ENCODE measurements at places on chromosomes 2 and 18.

DNA sequence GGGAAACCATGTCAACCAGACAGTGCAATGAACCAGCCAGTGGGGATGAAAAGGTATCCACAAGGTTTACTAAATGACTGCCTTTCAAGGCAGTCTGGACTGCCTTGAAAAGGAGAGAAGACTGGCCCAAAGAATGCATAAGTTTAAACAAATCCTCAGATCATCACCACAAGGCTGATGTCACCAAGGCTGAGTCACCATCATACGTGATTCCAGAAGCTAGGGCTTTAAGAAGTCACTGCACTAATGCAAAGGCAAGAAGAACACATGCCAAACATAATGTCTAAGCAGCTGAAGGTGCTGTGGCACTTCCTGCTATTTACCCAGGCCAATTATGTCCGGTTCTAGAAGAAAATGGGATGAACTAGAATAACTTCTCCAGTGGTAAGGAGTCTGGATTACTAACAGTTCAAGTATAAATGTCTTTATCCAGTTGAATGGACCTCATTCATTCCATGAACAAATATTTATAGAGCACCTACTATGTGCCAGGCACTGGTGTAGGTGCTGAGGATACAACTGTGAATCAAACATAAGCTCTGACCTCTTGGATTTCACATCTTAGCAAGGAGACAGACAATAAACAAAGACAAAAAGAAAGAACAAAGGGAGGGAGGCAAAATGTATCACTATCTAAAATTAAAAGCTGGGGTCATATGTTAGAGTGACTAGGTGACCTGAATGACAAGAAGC lies 37.6 kb upstream of the ONECUT2 start:
- ATAC-seq = no peak

DNA sequence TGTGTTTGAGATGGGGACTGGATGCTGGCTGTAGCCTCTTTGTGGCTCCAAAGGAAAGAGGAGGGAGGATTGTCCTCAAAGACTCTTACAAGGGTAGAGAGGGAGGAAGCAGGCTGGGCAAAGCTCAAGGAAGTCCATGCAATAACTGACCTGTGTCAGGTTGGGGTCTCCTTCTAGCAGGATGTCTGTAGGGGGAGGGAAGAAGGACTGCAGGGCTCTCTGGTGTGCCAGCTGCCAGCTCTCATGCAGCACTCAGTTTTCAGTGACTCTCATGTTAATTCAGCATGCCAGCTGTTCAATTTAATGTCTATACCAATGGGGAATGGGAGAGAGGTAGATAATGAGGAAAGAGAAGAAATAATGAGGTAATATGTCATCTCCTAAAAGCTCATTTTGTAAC lies 85.3 kb upstream of the RANBP2 start:
- ATAC-seq = no peak

DNA sequence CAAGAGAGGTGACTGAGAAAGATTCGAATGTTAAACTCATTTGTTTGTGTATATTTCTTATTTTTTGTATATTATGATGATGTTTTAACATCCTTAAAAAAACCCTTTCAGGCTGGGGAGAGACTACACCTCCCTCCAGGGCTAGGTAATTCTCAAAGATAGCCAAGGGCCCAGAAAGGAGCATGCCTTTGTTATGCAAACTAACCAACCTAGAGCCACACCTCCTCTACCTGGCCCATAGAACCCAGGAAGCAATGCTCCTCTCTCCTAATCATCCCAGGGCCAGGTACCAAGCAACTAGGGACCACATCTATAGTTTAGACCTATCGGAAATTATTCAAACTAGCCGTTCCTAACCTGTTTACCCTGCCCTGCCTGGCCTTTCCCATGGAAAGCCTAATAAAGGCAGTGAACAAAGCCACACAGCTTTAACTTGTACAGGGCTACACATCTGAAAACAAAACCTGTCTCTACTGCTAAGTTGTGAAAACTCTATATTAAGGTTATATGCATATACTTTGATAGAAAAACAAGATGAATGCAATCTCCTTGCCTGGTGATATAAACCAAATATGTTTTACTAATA lies 79.7 kb downstream of the COLEC12 start:
- no peak for ATAC-seq

GRCh38 chr2:25049422-25049821 lies 7.5 kb downstream of the EFR3B start:
- ATAC-seq = no peak

DNA sequence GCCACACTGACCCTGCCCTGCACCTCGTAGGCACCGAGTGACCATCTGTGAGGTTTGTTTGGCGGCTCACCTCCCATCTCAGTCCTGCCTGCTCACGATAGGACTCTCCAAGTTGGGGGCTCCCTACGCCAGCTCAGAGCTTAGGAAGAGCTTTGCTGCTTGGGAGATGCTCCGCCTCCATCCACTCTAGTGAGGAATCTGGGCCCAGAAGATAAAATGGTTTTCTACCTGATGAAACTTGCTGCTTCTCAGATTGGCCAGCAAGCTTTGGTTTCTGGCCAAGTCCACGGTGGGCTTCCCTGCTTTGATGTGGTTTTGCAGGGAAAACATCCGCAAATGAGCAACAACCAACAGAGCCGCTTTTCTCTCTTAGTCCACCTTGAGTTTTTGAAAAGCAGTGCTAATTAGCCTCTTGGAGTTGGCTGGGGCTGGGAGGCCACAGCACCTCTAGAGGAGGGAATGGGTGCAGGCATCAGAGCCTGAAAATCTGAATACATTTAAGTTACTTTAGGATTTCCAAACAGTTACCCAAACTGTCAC lies 42.2 kb downstream of the THNSL2 start:
- ATAC-seq = no peak

DNA sequence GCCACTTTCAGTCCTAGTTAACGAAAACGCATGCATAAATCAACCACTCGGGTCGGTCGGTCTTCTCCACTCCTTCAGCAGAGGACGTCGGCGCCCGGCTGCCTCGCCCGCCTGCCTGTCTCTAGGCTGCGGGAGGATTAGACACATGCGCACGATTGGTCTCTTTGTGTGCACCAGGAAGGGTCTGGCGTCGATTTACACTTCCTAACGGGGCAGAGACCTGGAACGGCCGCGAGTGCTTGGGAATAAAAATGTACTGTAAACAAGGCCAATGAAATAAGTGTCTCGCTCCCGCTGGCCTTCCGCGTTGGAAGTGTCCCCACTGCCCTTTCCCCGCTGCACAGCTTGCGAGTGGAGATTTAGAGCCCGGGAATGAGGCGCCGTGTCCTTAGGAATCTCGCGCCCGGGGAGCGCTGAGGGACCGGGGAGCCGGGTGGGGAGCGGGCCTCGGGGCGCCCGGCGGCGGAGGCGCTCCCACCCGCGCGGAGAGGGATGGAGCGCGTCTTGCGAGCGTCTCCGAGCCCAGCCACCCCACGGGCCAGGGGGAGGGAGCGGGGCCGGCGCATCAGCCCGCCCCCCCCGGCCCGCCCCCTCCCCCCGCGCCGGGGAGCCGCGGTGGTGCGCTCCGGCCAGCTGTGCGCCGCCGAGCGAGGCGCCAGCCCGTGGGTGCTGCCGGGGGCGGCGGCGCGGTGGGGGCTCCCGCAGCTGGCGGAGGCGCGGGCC lies at the start of gene DOK6:
Gene DOK6, plus strand, starts transcription at position 636 of the 723 bp plus-strand sequence.
- ATAC-seq = no peak

All from activated CD4-positive, CD25-positive, alpha-beta regulatory T cell treated with anti-CD3 and anti-CD28 coated beads, Interleukin-2, amount 50 U/mL, for 24 hours (primary cell).